ENCODE measurements at places on chromosomes 12 and 14. TPM values are rescaled to one million over a fixed set of nuclear protein-coding genes. Genes with fewer than 3 reads are reported as not detected.

DNA sequence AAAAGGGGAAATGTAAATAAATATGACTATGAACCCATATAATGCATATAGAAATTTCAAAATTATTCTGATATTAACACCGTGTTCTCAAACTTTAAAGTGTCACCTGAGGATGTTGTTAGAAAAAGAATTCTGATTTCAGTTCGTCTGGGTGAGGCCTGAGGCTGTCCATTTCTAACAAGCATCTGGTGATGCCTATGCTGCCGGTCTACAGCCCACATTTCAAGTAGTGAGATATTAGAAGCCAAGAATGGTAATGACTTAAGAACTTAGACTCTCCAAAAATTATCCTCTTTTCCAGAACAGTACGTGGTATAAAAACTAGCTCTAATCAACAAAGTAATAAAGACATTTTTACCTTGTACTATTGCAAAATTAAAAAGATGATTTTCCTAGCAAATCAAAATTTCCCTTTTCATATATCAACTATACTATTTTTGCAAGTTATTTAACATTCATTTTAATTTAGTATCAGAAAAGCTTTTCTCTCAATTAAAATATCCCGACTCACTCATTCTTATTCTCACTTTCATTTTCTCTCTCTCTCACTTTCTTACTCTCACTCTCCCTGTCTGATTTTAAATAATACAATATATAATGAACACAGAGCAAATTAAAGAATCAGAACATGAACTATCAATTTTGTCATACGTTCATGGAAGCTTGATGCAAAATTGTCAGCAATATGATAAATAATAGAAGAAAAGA is 35.0 kb downstream of the PIK3C2G start:
- no peak for DNase-seq

DNA sequence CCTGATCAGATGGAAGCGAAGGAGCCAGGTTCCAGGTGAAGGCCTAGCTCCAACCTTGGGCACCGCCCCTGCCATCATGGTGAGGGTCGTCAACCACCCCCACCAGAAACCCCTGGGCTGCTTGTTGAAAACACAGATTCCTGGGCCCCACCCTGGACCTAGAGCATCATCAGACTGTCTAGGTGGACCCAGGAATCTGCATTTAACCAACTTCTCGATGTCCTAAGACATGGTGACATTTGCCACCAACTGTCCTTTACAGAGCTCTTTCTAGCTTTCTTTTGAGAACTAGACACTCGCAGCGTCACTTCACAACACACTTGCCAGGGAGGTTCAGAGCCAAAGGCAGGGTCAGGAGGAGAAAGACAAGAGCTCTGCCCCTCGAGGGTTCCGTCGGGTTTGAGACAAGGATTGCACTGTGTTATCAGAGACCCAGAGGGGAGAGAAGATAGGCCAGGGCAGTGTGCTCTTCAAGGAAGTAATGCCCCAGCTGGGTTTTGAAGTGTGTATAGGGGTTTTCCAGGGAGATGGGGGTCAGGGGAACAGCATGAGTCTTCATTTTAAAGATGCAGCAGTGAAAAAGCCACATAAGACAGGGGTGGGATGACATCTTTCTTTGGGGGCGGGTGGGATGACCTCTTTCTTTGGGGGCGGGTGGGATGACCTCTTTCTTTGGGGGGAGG is 24.6 kb downstream of the RFLNA start:
- DNase-seq, result no peak

The TDRD9 gene
- total RNA-seq, result 1.9 TPM

The FOXG1 gene
- not detected for total RNA-seq

- DNase-seq, result no peak
Observed at GRCh38 chr12:122437656-122438121, 15.2 kb upstream of the CLIP1 start.

GRCh38 chr12:110937104-110937641 is 16.8 kb upstream of the MYL2 start:
- peak; percentile 15 for DNase-seq

The ACSM4 gene
- not detected for total RNA-seq

Data from tibial nerve (tissue), 4 donors.